Transverse colon (tissue), 4 donors: ENCODE measurements at places on chromosomes 1 and 21. TPM values are rescaled to one million over a fixed set of nuclear protein-coding genes. Genes with fewer than 3 reads are reported as not detected.

GRCh38 chr1:15261155-15262002 is 14.4 kb downstream of the FHAD1 start:
- DNase-seq, result peak; percentile 52

GRCh38 chr21:26684889-26685288 is 111.8 kb upstream of the CYYR1 start:
- no peak for DNase-seq

The IL23R gene
- not detected for total RNA-seq

- DNase-seq, result no peak
Measured at GRCh38 chr21:39531840-39532239, 80.1 kb downstream of the SH3BGR start.

DNA sequence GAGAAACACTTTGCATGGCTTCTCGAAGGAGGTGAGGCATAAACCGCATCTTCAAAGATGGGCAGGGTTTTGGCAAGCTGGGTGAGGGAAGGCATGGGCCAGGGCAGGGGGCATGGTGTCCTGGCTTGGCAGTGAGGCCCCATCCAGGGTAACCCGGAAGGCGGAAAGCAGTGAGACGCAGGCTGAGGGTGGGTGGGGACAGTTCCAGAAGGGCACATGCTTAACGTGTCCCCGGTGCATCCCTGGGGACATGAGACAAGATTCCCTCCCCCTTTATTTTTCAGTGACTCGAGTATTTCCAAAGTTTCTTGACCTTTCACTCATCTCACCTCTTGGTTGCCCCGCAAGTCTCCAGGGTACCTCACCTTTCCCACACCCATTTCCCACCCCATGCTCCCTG is 122.8 kb upstream of the SLC25A33 start:
- no peak for DNase-seq

The HMGB4 gene
- total RNA-seq, result not detected

DNA sequence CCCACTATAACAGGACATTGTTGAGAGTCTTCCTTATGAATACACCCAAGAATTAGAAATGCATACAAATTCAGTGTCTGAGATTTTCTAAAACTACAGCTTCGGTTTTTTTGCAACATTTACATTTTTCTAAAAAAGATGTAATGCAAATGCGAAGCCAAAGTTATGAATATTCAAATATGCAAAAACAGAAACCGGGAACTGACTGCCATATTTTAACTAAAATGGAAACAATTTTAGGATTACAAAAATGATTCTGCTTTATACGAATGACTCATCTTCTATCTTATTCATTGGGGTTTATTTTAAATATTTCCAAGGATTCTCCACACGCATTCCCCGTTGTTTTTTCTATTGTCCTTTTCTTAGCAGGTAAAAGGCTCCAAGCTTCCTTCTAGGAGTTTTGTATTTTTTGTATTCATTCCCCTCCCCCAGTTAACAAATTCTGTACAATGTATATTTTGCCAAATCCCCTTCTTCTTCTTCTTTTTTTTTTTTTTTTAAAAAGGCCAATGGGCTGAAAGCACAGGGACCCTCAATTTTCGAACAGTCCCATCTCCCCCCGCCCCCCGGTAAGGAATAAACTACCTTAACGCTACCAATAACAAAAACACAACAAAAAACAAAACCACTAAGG is 1.0 kb downstream of the ARPC5 start:
- DNase-seq, result no peak

- DNase-seq, result no peak
Measured at GRCh38 chr21:17793246-17794123, 25.7 kb downstream of the C21orf91 start.

GRCh38 chr1:155971910-155972809 is 6.2 kb downstream of the ARHGEF2 start:
- no peak for DNase-seq

- no peak for DNase-seq
Measured at GRCh38 chr1:9145021-9145668, 16.2 kb upstream of the GPR157 start.

- no peak for DNase-seq
Measured at GRCh38 chr1:32100359-32100758, 7.5 kb upstream of the KPNA6 start.

DNA sequence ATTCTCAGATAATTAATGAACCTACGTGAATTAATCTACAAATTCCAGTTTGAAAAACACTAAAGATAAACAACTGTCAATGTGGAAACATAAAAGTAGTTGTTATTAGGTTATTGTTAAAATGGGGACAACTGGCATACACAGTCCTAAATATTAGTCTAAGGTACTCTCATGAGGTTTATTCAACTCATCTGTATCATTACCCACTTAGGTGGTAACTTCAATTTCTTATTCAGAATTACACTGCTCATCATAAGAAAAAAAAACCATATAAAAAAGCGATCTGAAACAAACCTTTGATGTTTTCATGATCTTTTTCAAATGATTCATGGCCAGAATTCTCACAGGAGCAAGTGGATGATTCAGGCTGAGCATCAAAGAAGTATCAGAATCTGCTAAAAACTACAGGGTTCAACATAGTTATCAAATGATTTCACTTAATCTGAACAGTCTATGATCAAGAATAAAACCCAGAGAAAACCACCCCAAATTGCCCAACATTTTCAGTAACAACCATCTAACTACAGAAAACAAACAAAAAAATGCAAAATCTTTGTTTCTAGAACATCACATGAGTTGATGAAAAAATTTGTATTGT is 13.7 kb downstream of the HEATR1 start:
- DNase-seq, result no peak

The RGS13 gene
- not detected for total RNA-seq

The PGLYRP4 gene
- total RNA-seq, result not detected

The DHX9 gene
- 81.6 TPM for total RNA-seq
